ENCODE measurements at places on chromosomes 6 and 20. TPM values are rescaled to one million over a fixed set of nuclear protein-coding genes. Genes with fewer than 3 reads are reported as not detected.
A peak's percentile ranks its signal among the peaks of the same experiment; 100 is the strongest.

DNA sequence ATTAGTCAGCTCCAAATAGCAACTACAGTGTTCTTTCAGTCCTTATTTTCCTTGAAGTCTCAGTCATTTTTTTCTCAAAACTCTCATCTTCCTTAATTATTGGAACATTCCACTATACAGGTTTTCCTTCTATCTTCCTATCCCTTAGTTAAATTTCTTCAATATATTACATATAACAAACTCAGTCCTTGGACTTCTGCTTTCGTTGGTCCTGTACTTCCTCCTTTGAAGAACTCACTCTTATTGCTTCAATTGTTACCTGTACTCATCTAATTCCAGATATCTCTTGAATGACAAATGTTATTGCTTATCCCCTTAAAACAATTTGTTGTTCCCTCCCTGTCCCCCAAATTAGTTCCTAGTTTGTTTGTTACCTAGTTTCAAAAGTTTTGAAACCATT is 67.7 kb upstream of the NOTCH4 start:
- no peak for DNase-seq

Gene DDX43
- 2.6 TPM for total RNA-seq

Gene ACTL10
- total RNA-seq: not detected

DNA sequence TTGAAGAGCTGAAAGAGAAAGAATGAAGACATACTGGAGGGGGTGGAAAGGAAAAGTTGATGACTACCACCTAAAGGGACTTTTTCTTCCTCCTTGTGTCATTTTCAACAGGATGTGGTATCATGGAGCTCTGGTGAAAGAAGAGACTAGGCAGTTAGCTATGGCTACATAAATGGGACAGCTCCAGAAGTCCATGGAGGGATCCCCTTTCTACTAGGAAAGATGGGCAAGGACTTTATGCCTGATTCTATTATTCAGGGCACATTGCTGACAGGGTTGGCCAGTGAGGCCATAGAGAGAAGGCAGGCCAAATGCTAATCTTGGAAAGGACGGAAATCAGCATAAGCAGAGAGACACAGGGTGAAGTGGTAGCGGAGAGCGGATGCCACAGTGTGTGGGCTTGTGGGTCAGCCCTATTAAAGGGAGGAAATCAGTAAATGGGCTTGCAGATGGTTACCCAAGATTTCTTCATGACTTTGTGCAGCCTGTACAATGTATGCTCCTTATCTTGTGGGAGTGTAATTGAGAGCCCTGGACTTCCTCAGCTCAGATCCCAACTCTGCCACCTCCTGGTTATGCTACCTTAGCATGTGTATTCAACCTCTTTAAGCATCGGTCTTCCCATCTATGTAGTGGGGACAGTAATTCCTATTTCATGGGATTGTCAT is 77.4 kb upstream of the TMEM170B start:
- peak; percentile 13 for DNase-seq

DNA sequence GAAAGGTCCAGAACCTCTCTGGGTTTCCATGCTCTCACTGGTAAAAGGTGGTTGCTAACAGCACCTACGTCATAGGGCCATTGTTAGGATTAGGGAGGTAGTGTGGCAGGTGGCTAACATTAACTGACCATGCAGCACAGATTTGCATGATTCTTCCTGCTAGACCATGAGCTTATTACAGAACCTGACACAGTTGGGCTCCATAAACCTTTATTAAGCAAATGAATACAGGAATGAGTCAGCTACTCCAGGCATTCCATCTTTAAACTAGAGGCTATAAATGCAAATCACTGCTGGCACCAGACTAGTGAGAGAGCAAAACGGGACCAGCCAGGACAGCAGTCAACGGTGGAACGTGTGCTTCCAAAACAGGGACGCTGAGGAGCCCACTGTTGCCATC is 440.1 kb downstream of the PTPRT start:
- no peak for DNase-seq

GRCh38 chr6:35496036-35496840 is 641 bp downstream of the TEAD3 start:
- peak; percentile 64 for DNase-seq

DNA sequence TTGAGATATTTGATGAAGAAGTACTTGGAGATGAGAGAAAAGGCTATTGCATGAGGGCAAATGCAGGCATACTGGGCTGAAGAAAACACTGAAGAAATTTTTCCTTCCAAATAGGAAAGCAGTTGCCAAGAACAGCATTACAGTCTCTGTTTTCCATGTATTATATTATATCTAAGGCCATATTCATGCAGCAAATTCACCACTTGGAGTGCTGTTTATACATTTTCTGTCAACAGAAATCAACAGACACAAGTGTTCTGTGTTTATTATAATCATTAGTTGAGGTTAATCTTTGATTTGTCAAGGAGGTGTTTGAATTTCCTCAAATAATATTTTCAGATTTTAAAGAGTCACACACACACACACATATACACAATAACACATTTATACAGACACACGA is 268.8 kb upstream of the PLCB4 start:
- no peak for DNase-seq

Gene PRL
- 0.48 TPM for total RNA-seq

GRCh38 chr6:39929733-39930461 is 4.4 kb downstream of the MOCS1 start:
- no peak for DNase-seq

Gene PLCB4
- total RNA-seq: 7.2 TPM

Gene SPATS1
- not detected for total RNA-seq

Measured in umbilical cord (tissue), 2 donors.